Activated effector memory CD4-positive, alpha-beta T cell treated with Interleukin-2 at 50 U/mL for 16 hours (primary cell): ENCODE measurements at places on chromosomes 7 and 10.

DNA sequence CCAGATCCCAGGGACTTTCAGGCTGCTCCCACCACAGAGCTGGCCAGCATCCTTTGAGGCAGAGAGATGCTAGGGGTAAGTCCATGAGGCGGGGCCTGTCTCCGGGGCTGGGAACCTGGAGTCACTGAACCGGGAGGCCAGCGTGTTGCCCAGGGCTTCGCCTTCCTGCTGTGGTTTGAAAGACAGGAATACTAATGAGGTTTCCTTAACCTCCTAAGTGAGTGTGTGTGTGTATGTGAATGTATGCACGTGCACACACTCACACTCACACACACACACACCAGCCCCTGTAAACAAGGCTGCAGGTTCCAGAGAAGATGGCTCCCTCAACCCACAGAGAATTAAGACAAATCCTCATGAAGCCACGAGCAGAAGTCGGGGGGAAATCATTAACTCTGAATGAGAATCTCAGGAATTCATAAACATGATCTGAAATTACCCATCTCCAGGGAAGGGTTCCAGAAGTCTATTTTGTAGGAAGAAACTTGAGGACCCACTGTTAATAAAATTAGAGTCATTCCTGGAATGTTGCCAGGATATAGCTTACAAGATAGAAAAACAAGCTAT is 20.3 kb upstream of the PFKP start:
- no peak for DNase-seq

- no peak for DNase-seq
Observed at GRCh38 chr10:61841338-61841875, 60.1 kb upstream of the ARID5B start.

DNA sequence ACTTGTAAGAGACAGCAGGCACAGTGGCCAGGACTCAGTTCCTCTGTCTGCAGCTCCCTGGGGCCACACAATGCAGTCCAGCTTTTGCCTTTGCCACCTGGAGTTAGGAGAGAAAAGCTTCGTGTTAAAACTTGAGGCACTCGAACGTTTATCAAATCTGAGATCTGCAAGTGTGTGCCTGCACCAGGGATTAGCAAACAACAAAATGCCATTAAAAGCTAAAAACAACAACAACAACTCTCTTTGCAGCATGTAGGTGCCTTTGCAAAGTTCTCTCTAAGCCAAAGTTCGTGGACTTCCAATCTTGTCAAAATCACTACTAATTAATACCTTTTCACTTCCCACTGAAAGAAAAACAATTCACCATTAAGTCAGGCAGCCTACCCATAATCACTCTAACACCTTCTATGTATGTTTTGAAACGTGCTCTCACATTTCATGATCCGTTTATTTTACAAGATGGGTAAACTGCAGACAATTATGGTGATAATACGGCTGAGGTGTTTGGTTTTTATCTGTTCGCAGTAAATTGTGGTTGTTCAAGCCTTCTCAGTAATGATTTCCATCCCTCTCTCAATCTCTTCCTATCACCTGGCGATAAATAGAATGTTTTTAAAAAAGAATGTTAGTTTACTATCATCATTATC is 36.2 kb upstream of the SDK1 start:
- no peak for DNase-seq

DNA sequence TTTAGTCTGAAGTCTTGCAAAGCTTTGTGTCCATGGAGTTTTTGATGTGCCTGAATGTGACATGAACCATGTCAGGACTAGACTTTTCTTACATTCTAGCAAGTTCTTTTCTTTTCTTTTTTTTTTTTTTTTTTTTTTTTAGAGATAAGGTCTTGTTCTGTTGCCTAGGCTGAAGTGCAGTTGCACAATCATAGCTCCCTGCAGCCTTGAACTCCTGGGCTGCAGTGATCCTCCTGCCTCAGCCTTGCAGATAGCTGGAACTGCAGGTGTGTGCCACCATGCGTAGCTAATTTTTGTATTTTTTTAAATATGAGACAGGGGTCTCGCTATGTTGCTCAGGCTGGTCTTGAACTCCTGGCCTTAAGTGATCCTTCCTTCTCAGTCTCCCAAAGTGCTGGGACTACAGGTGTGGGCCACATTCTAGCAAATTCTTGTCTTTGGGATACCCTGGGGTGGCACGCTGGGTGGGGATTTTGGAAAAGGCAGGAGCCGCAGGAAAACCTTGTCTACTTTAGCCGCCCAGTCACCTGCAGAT is 152.8 kb downstream of the SVIL start:
- no peak for DNase-seq

DNA sequence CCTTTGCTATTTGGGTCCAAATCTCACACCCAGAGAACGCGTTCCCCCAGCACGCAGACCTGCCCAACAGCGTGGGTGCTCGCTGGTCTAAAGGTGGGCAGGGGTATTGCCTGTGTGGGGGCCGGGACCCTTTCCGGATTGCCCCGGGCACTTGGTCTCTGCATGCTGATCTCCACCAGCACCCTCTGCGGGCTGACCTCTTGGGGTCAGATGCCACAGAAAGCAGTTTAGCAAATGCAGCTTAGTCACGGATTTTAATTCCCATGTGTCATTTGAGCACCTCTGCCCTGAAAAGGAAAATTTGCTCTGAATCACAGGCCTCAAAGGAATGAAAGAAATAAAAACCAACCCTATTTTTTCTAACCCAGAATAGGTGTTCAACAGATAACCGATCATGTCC is 46.7 kb downstream of the PKD1L1 start:
- DNase-seq: no peak

GRCh38 chr10:13758312-13758711 is 171.5 kb downstream of the PRPF18 start:
- DNase-seq: no peak

DNA sequence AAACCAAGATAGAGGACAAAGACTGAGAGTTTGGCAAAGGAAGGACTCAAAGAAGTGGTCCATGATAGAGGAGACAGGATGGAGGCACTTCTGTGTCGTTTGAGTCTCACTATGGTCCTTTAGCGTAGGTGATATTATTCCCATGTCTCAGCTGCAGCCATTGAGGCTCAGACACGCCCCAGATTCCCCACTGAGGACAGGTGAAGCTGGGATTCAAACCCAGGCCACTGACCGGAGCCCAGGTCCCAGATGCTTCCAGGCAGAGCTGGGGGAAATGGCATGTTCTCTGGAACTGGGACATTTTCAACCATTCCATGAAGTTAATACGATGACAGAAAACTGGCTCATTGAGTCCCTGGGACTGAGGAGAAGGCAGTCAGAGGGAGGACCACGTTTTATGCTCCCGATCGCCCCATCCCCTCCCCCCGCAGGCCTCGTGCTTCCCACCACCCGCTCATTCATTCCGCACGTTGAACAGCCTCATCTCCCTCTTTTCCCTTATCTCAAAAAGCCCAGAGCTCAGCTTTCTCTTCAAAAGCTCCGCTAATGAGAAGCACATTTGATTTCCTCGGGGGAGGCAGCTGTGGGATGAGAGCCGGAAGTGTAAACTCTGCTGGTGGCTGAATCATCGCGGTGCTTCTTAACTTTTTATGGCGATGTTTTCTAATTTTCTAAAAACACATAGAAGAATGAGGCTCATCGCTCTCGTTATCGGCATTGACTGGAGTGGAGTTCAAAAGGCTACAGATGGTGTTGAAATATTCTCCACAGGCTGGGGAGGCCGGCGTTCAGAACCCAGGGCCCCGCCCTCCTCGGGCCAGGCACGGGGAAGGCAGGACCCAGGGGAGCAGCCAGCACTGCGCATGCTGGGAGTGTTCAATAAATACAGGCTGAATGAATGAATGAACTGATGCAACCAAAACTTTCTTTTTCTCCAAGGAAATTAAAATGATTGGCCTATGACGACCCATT is 64.0 kb downstream of the OAT start:
- no peak for DNase-seq

DNA sequence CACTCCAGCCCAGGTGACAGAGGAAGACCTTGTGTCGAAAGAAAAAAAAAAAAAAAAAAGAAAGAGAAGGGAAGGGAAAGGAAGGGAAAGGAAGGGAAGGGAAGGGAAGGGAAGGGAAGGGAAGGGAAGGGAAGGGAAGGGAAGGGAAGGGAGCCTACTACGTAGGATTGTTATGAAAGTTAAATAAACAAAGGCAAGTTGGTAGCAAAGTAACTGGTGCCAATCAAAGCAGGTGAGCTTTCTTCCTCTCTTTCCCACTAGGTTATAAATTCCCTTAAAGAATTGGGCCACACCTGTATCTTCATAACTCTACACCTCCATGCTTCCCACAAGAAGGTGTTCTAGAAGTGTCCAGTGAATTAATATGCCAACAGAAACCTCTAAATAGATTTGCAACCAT is 96.3 kb upstream of the AFAP1L2 start:
- DNase-seq: no peak

GRCh38 chr7:94701555-94701973 is 45.6 kb upstream of the SGCE start:
- no peak for DNase-seq

GRCh38 chr7:156578578-156578940 is 62.0 kb upstream of the RNF32 start:
- DNase-seq: no peak

GRCh38 chr7:16479591-16479990 is 14.1 kb upstream of the SOSTDC1 start:
- no peak for DNase-seq

DNA sequence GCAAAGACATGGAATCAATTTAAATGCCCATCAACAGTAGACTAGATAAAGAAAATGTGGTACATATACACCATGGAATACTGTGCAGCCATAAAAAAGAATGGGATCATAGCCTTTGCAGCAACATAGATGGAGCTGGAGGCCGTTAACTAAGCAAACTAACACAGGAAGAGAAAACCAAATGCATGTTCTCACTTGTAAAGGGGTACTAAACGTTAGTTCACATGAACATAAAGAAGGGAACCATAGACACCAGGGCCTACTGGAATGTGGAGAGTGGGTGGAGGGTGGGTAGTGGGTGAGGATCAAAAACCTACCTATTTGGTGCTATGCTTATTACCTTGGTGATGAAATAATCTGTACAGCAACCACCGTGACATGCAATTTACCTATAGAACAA is 78.4 kb upstream of the GSDME start:
- DNase-seq: no peak

DNA sequence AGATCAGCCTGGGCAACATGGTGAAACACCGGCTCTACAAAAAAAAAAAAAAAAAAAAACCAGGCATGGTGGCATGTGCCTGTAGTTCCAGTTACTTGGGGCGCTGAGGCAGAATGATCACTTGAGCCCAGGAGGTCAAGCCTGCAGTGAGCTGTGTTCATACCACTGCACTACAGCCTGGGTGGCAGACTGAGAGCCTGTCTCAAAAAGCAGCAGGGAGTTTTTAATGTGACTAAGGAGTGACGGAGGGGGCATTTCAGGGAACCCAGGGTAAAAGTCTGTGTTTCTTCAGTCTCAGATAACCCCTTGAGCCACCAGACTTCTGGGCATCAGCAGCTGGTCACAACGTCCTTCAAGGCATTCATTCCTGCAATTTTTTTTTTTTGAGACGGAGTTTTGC is 2.2 kb upstream of the C10orf95 start:
- DNase-seq: no peak

DNA sequence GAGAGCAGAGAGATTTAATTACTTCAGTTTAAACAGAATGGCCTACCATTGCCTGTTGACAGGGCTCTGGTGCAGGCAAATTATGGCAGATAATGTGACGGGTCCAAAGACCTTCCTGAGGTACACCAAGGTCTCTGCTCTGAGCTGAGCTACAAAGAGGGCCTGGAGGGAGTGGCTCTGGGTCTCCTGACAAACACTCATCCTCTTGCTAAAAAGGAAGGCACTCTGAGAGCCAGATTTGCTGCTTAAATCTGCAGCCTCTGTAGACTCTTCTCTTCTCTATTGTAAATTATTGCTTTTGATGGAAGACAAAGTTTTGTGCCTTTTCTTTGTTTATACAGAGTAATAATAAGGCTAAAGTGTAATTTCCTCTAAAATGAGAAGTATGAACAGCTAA is 529.5 kb upstream of the FZD8 start:
- DNase-seq: no peak

- no peak for DNase-seq
Observed at GRCh38 chr7:8051998-8052397, 83.4 kb downstream of the GLCCI1 start.

DNA sequence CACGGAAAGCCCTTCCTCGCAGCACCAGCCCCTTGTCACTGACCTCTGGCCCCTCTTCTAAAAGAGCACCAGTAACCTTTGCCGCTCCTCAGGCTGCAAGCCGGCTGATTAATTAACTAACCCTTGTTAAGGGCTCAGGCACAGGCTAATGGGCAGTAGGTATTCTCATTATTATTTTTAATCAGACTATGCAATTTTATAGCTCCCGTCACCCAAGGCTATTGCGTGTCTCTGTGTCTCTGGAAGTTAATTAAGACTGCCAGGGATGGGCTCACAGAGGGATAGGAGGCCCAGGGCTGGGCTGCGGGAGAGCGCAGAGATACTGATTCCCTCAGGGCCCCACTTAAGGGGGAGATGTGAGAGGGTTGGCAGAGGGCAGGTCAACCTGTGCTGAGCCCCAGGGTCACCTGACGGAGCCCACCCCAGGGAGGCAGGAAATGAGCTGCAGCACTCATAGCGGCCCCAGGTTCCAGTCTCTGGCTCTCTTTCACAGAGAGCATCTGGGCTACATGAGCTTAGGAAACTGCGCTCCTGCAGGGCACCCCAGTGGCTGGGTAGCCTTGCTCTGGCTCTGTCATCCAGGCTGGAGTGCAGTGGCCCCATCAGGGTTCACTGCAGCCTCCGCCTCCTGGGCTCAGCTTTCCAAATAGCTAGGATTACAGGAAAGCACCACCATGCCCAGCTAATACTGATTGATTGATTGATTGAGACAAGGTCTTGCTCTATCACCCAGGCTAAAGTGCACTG is 92.2 kb upstream of the LRRC4 start:
- no peak for DNase-seq

DNA sequence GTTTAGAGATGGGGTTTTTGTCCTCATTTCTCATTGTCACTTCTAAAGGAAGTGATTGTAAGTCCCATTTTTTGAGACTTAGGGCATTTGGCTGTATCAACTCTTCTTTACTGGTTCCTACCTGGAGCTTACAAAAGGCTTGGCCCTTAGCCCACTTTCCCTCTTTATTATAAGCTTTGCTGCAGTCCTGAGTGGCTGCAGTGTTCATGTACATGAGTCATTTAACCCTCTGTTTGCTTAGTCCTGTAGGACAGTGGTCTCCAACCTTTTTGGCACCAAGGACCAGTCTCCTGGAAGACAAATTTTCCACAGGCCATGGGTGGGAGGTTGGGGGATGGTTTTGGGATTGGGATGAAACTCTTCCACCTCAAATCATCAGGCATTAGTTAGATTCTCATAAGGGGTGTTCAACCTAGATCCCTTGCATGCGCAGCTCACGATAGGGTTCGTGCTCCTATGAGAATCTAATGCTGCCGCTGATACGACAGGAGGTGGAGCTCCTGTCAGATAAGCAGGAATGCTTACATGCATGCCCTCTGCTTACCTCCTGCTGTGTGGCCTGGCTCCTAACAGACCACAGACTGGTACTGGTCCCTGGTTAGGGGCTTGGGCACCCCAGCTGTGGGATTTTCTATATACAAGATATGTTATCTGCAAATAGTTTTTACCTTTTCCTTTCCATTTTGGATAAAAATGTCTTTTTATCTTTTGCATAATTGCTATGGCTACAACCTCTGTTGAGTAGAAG is 99.7 kb downstream of the CCSER2 start:
- no peak for DNase-seq
